ENCODE measurements at places on chromosomes 4 and X.

GRCh38 chr4:159346681-159347080 lies 243.8 kb downstream of the RAPGEF2 start:
- no peak for DNase-seq

- no peak for DNase-seq
Measured at GRCh38 chrX:117936118-117936517, 180.5 kb downstream of the KLHL13 start.

DNA sequence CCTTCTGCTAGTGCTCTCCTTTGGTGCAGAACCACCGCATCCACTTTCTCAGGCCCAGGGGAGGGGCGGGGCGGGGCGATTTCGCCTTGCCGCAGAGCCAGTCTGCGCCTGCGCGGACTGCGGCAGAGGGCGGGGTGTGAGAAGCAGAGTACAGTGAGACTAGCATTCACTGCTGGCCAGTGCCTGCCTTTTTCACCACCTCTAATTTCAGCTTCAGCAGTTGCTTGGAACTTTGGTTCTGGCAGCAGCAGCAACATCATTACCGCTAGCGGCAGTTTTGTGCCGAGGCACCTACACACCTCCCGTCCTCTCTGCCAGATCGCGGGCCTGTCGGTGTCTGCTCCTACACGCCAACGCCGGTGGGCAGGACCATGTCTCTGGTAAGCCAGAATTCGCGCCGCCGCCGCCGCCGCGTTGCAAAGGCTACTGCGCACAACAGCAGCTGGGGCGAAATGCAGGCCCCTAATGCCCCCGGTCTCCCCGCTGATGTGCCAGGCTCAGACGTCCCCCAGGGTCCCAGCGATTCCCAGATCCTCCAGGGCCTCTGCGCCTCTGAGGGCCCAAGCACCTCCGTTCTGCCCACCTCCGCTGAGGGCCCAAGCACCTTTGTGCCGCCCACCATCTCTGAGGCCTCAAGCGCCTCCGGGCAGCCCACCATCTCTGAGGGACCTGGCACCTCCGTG lies at the start of gene MAGEE1:
TSS of gene MAGEE1 (plus strand) at position 151 of the 683 bp plus-strand sequence. CDS start at position 372, 221 bp downstream.
- DNase-seq: peak; percentile 25

DNA sequence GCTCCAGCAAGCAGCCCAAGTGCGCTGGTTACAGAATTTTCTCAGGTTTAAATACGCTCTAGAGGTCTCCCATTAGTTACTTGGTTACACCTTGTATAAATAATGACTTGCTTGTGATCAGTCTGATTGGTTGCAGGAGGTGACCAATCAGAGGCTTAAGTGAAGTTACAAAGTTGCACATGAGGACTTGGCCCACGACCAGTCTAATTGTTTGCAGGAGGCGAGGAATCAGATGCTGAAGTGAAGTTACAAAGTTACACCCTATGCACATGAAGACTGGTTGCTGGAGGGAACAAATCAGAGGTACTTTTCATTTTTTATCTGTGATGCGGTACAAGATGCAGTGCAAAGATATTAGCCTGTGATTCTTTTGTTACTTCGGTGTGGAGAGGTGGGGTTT lies 80.7 kb downstream of the UBE2NL start:
- DNase-seq: no peak

DNA sequence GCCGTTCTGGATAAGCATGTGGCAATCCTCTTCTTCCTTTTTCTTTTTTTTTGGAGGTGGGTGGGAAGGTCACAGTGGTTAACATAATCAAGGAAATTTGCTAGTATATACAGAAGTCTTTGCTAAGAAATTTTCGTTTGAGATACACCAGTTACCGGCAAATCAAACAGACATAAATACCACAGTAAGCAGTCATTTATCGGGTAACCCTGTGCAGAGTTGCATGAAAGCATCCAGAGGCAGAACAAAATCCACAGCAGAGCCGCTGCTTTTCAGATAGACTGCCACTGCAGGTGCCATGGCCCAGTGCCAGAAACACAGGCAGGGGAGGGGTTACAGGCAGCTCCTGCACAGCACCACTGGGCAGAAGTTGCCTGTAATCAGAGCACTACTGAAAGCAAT lies 179.1 kb upstream of the MAB21L2 start:
- DNase-seq: peak; percentile 90

DNA sequence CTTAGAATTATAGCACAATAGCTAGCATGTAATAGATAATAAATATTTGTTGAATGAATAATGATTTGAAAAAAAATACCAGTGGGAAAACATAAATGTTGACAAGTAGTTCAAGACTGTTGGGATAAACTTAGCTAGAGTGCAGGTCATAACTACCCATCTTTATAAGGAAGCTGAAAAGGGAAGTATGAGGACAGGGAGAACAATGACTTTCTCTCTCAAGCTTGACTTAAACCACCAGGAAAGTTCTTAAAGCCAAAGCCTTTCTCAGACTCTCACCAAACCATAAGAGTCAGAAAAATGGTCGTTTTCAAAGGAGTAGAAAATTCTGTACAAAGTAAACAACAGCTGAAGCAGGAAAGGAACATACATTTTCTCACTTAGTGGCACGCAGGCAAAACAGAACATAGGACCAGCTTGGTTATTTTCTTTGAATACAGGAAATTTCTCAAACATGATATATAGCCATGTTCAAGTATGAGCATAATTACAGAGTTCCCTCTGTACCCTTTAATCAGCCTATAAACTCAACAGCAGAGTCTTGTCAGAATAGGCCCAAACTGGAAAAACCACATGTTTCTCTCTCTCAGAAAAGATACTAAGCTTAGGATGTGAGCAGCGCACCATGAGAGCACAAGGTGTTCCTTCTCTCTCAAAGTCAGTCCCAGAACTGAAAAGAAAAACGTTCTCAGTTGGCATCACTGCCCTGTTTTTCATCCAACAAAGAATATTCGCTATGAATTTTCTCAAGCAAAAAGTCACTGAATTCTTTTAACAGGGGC lies 28.7 kb downstream of the MAPK10 start:
- peak; percentile 12 for DNase-seq

DNA sequence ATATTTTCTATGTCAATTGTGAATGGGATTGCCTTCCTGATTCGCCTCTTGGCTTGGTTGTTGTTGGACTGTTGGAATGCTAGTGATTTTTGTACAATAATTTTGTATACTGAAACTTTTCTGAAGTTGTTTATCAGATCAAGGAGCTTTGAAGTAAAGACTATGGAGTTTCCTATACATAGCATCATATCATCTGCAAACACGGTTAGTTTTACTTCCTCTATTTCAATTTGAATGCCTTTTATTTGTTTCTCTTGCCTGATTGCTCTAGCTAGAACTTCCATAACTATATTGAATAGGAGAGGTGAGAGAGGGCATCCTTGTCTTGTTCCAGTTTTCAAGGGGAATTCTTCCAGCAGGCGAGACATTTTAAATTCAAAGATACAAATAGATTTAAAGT lies 226.5 kb downstream of the FBXO8 start:
- DNase-seq: no peak

- no peak for DNase-seq
Measured at GRCh38 chr4:113511944-113512343, 249.6 kb downstream of the CAMK2D start.

- DNase-seq: peak; percentile 33
Measured at GRCh38 chrX:68820476-68821110, 8.2 kb upstream of the EFNB1 start.

DNA sequence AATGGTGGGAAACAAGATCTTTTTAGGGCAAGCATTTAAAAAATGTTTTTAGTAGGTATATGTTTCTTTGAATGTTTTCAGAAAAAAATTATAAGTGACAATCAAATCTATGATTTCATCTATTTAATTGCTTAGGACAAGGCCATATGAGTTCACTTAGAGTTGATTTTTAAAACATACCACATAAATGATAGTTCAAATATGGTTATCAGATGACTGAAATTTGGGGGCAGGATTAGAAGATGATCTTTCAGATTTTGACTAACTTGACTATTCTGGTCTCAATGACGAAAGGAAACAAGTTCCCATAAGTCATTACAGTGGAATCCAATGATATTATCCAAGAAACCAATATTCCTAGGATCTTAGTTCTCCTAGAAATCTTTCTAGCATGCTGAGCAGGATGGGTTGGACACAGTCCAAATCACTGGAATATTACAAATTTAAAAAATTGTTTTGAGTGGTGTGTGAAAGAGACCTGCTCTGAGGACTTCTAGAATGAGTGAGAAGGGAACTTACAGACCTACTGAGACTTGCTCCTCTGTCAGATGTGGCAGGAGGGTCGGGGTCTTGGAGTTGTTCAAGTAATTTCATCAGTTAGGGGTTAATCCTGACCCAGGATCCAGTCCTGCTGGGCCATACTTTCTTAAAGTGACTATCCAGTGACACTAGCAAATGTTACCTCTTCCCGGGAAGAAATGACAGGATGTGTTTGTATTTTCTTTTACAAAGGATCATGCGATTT lies 20.0 kb downstream of the RHOH start:
- DNase-seq: no peak

DNA sequence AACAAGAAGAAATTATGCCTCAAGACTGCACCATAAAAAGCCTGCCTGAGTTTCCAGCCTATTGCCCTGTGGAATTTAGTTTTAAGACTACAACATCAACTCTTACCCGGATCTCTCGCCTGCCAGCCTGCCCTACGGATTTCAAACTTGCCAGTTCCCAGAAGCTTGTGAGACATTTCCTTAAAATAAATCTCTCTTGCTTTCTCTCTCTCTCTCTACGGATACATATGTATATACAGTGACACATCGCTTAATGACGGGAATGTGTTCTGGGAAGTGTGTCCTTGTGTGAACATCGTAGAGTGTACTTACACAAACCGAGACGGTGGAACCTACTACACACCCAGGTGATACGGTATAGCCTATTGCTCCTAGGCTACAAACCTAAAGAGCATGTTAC lies 79.5 kb downstream of the CLNK start:
- DNase-seq: no peak

DNA sequence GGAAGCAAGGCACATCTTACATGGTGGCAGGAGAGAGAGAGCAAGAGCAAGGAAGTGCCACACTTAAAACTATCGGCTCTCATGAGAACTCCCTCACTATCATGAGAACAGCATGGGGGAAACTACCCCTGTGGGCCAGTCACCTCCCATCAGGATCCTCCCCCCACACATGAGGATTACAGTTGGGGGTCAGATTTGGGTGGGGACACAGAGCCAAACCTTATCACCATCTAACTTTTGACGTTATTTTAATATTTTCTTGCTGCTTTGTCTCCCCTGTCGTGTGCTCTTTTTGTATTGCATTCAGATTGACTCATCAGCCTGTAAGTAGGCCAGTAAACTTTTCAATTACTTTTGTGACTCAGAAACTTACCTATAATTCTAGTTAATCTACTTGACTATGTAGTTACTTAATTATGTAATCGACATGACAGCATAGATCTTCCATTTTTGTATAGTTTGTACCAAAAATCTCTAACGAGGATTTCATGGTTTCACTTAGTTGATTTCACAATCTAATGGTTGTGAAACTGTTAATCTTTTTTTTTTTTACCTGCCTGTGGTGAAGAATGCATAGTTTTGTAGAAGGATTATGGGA lies 18.3 kb downstream of the STIM2 start:
- no peak for DNase-seq

DNA sequence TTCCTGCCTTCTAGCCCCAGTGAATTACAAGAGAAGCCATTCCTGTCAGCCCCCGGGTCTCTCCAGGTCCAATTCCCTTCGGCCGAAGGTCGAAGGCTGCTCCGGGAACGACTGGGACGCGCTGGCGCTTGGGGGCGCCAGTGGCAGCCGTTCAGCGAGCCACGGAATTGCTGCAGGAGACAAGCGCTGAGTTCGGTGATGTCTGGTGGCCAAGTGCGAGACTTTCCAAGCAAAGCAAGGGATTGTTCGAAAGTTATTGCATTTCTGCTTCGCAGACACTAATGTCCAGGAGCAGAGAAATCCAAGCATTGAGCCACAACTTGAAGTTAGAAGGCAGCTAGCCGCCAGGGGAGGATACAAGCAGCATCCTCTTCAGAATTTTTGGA lies 1.1 kb upstream of the DKK2 start:
- peak; percentile 16 for DNase-seq

DNA sequence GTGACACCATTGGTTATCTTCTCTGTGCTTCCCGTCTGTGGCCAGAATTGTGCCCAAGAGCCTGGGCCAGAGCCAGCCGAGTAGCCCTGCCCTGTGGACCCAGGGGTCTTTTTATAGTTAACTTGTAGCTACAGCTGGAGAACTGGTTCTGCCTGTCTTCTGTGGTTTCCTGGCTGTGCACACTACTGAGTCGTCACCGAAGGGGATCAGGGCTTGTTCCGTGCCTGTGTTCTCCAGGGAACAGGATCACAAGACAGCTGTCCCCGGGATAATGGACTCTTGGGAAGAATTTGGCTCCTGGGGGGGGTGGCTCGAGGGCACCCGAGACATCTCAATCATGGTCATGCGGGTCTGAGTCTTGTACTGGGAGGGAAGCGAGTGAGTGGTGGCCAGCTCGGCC lies 22.1 kb upstream of the OPN1LW start:
- DNase-seq: no peak

DNA sequence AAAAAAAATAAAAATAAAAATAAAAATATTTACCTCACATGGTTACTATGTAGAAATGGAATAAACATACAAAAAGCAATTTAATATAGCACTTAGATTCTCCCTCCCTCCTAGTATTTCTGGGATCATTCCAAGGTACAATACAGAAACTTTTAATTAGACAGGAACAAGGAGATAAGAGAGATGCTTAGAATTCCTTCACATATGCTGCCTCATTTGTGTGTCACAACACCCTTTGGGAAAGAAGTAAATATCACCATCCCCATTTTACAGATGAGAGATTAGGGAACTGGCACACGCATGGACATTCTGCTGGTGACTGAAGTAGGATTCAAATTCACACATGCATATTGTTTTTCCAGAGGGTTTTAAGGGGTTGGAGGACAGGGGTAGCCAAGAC lies 164.2 kb downstream of the APBB2 start:
- no peak for DNase-seq

- DNase-seq: peak; percentile 20
Measured at GRCh38 chrX:130172127-130172845, 524 bp downstream of the RAB33A start.

DNA sequence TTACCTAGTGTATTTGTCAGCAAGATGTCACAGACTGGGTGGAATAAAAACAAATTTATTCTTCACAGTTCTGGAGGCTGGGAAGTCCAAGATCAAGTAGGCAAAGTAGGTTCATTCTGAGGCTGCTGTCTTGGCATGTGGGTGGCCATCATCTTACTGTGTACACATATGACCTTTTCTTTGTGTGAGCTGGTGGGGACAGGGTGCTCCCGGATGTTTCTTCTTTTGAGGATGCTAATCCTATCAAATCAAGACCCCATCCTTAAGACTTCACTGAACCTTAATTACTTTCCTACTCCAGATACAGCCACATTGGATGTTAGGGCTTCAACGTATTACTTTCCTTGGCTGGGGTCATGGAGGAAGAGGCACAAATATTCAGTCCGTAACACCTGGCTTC lies 74.0 kb downstream of the TLL1 start:
- DNase-seq: no peak

GRCh38 chr4:74631338-74631737 lies 163.0 kb downstream of the BTC start:
- DNase-seq: no peak

GRCh38 chr4:132169660-132170059 lies 979.4 kb upstream of the PCDH10 start:
- DNase-seq: no peak

DNA sequence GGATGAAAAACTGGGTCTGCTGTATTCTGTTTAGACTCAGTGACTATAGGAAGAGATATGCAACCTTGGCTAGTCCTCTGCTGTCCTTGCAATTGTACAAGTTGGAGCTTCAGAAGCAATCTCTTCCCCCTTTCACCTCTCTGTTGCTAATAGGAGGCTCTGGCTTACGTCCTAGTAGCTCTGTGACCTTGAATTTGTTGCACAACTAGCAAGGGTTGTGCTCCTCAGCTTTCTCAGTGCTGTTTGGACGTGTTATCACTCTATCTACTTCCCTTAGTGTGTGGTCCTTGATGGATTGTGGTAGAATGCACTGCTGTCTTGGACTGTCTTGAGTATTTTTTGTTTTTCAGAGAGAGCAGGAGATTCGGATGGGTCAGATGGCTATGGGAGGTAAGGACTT lies 3.4 kb upstream of the ITGB1BP2 start:
- DNase-seq: no peak

All from NCI-H69 (cell line).